ENCODE measurements at places on chromosomes 5 and 9.

- no peak for DNase-seq
Measured at GRCh38 chr5:108876451-108876850, 128.8 kb downstream of the FER start.

DNA sequence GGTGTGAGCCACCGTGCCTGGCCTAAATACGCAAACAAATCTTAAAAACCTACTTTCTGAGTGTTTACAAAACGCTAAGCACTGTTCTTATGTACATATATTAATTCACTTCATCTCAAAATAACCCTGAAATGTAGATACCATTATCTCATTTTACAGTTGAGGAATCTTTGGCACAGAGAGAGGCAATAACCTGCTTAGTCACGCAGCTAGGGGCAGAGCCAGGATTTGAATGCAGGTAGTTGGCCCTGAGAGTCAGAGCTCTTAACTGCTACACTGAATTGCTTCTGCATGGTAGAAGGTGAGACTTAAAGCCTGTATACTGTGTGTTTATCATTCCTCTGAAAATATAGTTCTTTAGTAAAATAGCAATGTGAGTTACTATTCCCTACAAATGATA, 21.9 kb downstream of the ARHGEF37 start:
- DNase-seq, result no peak

DNA sequence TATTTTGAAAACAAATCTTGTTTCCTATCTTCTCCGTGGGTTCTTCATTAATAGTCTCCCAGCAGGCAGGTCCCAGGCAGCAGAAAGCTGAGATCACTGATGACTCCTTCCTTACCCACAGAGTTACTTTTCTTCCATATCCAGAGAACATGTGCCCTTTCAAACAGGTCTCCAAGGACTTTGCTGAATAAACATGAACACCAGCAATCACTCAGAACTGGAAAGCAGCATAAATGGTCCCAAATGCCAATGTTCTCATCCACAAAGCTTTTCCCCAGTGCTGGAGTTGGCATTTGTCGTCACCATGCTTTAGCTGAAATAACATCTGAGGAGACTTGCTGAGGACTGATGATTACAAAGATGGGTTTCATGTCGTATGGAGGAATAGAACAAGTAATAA, 134.0 kb downstream of the YIPF5 start:
- no peak for DNase-seq

- DNase-seq, result no peak
Measured at GRCh38 chr5:21688655-21689054, 1164.5 kb downstream of the CDH12 start.

DNA sequence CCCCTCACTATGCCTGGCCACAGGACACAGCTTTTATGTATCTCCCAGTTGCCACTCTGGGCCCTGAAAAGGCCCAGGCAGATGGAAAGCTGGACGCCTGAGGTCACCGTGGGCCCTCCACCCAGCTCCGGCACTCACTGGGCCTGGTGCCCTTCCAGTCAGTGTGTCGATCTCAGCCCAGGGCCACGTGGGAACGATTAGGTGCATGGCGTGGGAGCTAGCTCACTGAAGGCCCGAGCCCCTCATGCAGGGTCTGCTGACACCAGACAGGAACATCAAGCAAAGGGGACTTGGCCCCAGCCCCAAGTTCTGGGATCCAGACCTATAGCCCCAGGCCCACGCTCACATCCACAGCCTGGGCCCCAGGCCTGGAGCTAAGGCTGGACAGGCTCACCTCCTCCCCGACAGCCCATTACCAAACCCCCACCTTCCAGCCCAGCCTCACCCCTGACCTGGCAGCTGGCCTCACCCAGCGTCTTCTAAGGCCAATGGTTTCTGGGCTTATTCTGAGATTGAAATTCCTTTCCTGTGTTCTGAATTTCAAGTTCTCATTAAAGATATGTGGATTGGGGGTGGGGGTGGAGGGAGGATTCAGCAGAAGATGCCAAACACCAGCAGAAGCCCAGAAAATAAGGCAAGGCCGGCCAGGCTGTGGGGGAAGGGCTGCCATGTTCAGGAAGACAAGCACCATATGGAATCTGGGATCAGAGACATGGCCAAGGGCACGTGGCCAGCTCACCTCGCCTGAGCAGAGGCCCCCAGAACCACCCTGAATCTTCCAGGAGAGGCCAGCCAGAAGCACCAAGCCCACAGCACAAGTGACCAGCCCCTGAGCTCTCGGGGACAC, 74.5 kb downstream of the ADAMTS2 start:
- DNase-seq, result no peak

DNA sequence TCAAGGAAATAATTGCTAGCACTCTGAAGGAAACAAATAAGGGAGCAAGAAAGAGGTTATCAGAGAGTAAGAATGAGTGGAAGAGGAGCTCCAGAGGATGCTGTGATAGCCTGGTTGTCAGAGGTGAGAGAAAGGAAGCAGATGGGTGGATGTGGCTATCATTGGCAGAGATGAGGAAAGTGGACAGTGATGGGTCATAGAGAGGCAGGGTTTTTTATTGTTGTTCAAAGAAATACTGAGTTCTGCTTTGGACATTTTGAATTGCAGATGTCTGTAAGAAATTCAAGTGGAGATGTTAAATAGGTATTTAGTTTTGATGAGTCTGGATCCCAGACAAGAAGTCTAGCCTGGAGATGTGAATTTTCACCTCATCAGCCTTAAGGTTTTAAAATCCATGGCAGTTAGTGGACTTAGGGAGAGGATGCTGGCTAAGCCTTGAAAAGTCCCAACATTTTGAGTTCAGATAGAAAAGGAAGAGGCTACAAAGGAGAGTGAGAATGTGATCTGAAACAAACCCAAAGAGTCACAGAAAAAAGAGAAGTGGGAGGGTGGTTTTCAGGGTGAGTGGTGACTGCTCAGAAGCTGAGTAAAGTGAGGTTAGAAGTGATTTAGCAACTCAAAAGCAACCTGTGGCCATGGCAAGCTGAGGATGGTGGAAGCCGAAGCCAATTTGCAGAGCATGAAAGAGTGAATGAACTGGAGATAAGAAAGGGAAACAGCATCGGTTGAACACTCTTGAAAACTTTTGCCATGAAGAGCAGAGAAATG, 50.4 kb downstream of the PPIC start:
- DNase-seq, result no peak

DNA sequence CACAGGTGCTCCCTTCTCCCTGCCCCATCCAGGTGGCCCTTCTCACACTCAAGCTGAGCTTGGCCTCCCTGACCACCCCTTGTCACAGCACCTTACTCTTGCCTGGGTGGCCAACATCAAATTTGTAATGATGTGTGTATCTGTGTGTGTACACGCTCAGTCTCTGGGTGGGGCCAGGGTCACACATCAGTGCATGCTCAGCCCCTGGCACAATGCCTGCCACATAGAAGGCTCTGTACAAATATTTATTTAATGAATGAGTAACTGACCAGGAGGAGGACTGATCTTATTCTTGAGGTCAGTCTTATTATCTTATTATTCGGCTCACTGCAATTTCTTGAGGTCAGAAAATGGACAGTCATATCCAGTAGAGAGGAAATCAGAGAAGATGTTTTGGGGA, 41.3 kb upstream of the HAND1 start:
- no peak for DNase-seq

DNA sequence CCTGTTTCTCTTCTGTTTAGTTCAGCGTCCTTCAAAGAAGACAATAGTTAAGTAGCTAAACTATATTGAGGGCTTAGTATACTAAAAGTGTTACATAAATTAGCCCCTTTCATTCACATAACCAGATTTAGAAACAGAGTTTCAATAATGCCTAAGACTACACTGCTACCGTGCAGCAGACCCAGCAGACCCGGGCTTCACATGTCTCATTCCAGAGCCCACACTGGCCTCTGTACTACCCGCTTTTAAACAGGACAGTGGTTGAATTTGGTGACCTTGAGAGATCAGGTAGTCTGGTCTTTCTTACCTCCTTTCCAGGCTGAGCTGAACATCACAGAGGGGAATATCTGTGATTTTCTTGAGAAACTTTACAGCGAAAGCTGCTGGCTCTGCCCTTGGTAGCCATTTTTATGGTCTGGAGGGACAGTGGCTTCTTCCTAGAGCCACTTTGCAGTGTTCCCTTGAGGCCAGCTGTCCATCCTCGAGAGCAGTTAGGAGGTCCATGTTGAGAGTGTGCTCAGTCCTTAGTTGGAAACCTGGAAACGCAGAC, 56.5 kb downstream of the SLC22A5 start:
- no peak for DNase-seq

- no peak for DNase-seq
Measured at GRCh38 chr5:17218353-17219005, 1.0 kb downstream of the BASP1 start.

- no peak for DNase-seq
Measured at GRCh38 chr5:39629946-39630345, 205.2 kb upstream of the DAB2 start.

DNA sequence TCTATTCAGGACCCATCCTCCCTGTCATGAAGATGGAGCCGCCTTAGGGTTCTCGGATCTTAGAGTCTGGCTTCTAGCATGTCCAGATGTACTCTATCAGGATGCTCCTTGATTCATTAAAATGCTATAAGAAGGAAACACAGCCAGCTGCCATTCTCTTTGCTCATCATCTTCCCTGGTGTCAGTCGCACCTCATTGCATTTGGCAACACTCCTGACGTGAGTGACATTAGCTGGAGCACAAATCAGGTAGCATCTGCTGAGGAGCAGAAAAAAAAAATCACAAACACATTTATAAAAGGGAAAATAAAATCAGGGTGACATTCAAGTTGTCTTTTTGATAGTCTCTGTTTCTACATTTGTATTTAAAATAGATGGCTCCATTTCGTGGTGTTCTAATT, 226.1 kb upstream of the NMUR2 start:
- peak; percentile 17 for DNase-seq

GRCh38 chr9:35560625-35561337, 44.3 kb upstream of the TESK1 start:
- no peak for DNase-seq

DNA sequence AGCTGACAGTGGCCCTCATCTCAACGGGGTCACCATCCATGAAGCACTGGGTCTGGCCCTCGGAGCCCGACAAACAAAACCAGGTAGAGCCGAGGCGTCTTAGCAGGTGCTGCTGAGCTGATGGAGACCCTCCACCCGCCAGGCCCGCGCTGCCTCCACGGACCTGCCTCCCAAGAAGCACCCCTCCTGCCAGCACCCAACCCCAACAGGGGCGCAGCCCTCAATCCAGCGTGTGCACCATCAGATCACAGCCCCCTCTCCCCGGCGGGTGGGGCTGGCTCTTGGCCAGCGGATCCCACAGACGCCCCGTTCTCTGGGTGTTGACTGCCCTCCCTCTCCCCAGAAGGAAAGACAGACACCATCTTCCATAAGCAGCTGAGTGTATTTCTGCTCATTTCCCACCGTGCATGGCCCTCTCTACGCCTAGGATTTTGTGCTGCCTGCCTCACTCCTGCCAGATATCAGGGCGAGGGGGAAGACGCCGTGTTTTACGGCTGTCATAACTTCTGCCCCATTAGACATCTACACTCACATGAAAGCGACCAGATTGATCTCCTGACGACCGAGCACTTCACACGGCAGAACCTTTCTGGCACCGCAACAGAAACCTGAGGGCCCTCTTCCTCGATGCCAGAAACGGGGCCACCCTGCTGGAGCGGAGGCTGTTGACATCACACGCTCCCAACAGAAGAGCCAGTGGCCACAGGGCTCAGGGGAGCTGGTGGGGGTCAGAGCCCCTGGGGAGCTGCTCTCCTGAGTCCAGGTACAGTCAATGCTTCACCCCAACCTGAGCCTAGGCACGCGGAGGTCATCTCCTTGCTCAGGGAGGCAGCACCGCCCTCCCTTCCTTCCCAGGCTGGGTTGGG, 12.4 kb downstream of the NACC2 start:
- no peak for DNase-seq

DNA sequence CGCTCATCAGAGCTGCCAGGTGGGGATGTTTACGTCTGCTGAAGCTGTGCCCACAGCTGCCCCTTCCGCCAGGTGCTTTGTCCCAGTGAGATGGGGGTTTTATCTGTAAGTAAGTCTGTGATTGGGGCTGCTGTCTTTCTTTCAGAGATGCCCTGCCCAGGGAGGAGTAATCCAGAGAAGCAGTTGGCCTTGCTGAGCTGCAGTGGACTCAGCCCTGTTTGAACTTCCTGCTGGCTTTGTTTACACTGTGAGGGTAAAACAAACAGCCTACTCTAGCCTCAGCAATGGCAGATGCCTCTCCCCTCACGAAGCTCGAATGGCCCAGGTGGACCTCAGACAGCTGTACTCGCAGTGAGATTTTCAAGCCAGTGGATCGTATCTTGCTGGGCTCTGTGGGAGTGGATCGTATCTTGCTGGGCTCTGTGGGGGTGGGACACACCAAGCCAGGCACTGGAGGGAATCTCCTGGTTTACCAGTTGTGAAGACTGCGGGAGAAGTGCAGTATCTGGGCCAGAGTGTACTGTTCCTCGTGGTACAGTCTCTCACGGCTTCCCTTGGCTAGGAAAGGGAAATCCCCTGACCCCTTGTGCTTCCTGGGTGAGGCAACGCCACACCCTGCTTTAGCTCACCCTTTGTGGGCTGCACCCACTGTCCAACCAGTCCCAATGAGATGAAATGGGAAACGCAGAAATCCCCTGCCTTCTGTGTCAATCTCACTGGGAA, 530.1 kb upstream of the DMAC1 start:
- DNase-seq, result no peak

DNA sequence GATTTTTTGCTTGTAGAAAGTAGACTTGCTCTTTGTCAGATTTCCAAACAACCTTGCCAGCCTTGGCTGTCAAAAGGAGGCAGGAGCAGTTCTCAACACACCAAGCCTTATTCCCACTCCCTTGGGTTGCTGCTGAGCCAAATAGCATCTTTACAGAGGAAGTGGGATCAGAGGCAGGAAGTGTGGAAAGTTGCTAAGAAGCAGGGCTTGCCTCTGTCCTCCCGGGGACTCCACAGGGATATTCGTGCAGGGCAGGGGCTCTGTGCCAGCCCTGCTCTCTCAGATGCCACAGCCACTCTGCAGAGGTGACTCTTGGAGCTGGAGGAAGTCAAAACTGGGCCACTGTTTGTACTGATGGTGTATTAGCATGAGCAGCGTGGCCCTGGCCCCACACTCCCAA, 24.3 kb downstream of the PTPDC1 start:
- no peak for DNase-seq

- no peak for DNase-seq
Measured at GRCh38 chr5:36763454-36763853, 113.1 kb upstream of the NIPBL start.

- DNase-seq, result no peak
Measured at GRCh38 chr5:35073160-35073559, 25.4 kb upstream of the AGXT2 start.

- no peak for DNase-seq
Measured at GRCh38 chr5:174755106-174755505, 30.7 kb downstream of the MSX2 start.

- DNase-seq, result no peak
Measured at GRCh38 chr5:78345485-78345884, 14.9 kb upstream of the SCAMP1 start.

- peak; percentile 60 for DNase-seq
Measured at GRCh38 chr5:91332267-91333045, 50.7 kb downstream of the ARRDC3 start.

- DNase-seq, result no peak
Measured at GRCh38 chr9:121851641-121852091, 200.2 kb downstream of the DAB2IP start.

Data from activated CD4-positive, alpha-beta T cell treated with anti-CD3 and anti-CD28 coated beads, Interleukin-2, amount 10 ng/mL, durations not matched to agents 24 days and 14 days (primary cell).